ENCODE measurements at places on chromosomes 3 and 15.

- DNase-seq = no peak
These were observed 55.2 kb downstream of the TMEM108 start for GRCh38 chr3:133093366-133093765.

- no peak for DNase-seq
These were observed 1001.1 kb upstream of the EPHA6 start for GRCh38 chr3:95813244-95813643.

DNA sequence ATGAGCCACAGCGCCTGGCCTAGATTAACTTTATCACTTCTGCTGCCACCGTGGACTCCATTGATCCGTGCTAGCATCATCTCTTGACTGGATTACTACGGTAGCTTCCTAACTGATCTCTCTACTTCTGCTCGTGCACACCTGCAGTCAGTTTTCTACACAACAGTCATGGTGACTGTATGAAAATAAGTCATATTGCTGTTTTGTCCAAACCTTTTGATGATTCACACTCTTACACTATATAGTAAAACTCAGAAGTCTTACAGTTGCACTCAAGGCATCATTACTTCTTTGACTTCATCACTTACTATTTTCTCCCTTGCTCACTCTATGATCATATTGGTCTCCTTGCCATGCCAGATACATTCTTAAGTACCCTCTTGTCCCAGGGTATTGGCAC, 10.1 kb downstream of the PDCD6IP start:
- no peak for DNase-seq

GRCh38 chr3:53585049-53585448, 90.6 kb downstream of the CACNA1D start:
- DNase-seq = no peak

GRCh38 chr15:87706001-87706400, 550.5 kb downstream of the NTRK3 start:
- DNase-seq = no peak

DNA sequence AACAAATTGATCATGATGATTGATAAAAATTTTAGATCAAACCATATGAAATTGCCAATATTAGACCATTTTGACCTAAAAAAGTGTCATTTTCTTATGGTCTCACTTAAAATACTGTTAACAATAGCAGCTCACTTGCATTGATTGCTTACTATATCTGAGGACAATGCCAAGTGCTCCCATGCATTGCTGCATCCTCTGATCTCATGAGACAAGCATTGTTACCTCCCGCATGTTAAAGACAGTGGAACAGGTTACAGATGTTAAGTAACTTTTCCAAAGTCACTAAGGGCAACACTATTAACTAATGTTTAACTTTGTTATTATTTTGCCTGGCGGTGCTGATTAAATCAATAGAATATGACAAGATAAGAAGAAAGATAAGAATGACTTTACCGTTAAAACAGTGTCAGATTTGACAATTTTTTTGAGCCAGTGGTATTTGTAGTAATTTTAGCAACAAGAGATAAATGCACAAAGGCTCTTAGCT, 69.3 kb downstream of the PPM1L start:
- no peak for DNase-seq

GRCh38 chr15:31101262-31102038, at the start of gene TRPM1:
TRPM1 (minus strand) TSS chr15:31101725; CDS start chr15:31081355, 20,370 bp downstream.
- no peak for DNase-seq

DNA sequence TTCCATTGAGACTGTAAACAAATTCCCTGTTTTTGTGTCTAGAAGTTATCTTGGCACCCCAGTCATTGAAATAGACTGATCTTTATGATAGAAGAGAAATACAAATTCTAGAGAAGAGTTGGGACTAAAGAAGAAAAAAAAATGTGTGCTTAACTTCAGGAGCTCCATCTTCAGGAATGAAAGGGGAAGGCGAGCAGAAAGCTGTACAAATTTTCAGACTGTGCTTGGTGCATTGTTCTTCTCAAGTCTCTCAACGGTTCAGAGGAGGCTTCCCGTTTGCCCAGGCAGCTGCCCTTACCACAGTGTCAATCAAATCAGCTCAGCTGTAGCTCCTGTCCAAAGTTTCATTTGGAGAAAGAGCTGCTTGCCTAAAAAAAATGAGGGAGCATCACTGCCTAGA, 41.7 kb downstream of the OXSM start:
- DNase-seq = no peak

- no peak for DNase-seq
These were observed 11.2 kb downstream of the CDCP1 start for GRCh38 chr3:45134758-45135521.

GRCh38 chr15:98983334-98983733, 24.3 kb downstream of the PGPEP1L start:
- DNase-seq = no peak

DNA sequence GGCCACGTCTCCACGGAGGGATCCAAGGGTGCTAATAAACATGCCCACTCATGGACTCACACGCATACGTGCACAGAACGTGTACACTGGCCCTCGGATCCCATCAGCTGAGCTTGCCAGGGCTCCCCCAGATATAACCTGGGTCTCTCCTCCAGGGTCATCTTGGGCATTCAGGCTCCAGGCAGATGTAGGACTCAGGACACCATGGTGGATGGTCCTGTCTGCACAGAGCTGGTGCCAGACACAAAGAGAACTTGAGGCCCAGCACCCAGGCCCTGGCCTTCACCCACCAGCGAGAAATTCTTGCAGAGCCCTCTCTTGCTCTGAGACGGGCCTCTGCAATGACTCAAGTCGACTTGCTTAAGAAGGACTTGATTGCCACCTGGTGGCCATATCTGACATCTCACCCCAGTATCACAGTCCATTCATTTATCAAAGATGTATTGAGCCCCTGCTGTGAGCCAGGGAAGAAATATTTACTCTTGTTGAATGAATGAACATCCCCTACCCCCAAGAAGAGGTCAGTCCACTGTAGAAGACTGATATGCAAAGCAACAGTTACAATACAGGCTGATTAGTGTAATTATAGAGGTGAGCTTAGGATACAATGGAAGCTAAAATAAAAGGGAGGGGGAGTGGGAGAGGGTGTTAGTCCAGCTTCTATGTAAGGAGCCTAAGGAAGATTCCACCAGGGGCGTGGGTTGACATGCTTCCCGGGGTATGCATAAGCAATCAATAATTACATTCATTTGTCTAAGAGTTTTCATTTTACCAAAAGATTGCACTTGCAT, 34.2 kb upstream of the VPS8 start:
- peak; percentile 79 for DNase-seq

DNA sequence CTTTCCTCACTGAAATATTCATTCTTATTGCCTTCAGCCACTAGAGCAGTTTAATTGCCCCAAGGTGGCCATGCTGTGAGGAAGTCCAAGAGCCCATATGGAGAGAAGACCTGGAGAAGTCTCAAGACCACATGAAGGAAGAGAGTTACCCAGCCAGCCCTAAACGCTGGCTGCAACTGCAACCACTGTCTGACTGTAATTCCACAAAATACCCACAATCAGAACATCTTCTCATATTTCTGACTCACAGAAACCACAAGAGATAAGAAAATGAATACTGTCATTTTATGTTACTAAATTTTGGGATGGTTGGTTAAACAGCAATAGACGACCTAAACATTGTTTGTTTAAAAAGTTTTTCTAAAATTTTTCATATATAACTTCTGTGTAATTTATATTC, 14.7 kb upstream of the SST start:
- no peak for DNase-seq

DNA sequence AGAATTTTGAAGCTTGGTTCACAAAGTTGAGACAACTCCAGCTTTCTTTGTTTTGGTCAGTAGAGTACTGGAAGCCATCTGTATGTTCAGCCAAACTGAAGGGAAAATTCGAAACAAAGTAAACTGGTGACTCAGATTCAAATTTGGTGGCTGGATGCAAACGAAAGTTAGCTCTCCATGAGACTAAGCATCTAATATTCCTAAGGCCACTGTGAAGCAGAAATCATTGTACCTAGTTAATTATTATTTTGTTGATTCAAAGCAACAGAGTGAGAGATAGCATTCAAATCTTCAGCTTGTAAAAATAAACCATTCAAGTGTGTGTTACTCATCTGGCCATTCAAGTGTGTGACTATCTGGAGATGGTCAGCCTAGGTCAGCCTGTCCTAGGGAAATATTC, 42.1 kb downstream of the NR2F2 start:
- no peak for DNase-seq

GRCh38 chr15:67132276-67132675, 66.9 kb downstream of the SMAD3 start:
- no peak for DNase-seq

GRCh38 chr3:59261009-59261408, 211.2 kb upstream of the CFAP20DC start:
- DNase-seq = no peak

Measured in GM12892 (cell line).